ENCODE measurements at places on chromosomes 6 and 20. TPM values are rescaled to one million over a fixed set of nuclear protein-coding genes. Genes with fewer than 3 reads are reported as not detected.

The SIM1 gene
- 7.8 TPM for polyA plus RNA-seq

The MAPK14 gene
- 30.2 TPM for polyA plus RNA-seq

The SFTA2 gene
- not detected for polyA plus RNA-seq

The MEP1A gene
- polyA plus RNA-seq, result not detected

GRCh38 chr6:18536591-18537055 lies 149.5 kb downstream of the RNF144B start:
- no peak for DNase-seq

GRCh38 chr6:43933148-43933885 lies 163.3 kb downstream of the VEGFA start:
- no peak for DNase-seq

GRCh38 chr6:142929751-142930358 lies 15.1 kb downstream of the HIVEP2 start:
- DNase-seq, result no peak

- DNase-seq, result no peak
Observed at GRCh38 chr6:63705707-63706106, 70.1 kb downstream of the PHF3 start.

DNA sequence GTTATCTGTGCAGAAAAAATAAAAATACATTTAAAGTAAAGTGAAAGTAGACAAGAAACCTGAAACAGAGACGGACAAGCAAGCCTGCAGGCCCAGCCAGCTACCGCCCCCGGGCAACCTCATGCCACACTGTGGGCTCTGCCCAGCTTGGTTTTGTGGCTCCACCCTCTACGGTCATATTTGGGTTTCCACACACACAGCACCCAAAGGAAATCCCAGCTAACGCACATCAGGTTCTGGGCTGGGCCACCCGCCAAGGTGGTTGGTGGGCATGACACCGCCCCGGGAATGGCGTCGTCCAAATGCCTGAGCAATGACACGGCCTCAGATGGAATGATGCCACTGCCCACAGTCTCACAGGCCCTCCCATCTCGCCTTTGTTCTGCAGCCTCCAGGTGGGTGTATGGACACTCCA lies 22.9 kb downstream of the FAM110A start:
- no peak for DNase-seq

DNA sequence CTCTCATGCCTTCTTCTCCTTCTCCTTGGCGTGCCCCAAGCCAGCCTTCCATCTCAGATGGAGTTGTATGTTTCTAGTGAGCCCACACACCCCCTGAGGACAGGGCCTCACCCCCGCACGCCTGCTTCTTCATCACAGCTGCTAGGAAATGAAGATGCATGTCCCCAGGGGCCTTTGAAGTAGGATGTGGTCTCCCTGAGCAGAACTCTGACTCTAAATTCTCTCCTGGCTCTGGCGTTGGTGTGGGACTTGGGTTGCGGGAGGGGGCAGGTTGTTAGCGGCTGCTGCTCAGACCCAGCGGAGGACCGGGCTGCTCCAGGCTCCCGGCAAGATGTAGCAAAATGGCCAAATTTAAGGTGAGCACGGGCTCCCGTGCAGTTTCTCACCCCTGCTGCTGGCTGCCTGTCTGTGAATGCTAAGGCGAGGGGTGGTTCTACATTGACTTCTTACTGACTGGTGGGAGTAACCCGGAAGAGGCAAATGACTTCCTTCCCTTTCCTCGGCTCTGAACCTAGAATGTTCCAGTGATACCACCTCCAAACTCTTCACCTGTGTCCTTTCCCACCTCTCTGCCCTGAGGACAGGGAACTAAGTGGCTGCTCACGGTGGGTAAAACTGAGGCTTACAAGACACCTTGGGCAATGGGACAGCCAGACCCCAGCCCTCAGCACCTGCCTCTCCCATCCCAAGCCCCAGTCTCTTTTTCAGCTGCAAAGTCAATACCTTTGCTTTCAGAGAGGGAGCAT lies 8.8 kb downstream of the SYNJ2 start:
- DNase-seq, result no peak

DNA sequence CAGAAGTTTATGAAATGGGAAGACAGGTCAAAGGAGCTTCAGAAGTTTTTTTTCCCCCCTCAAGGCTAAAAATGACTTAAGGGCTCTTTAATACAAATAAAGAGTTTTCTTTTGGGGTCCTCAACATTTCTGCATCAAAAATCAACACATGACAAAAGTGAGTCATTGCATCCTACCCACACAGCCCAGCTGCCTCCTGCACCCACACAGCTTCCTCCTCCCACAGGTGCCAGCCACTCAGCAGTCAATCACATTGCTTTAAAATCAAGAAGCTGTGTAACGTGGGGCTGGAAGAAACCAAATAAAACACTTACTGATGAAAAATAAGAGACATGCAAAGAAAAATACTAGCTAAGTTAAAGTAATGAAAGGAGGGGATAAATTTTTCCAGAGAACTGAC lies 68.5 kb downstream of the MAP3K5 start:
- no peak for DNase-seq

DNA sequence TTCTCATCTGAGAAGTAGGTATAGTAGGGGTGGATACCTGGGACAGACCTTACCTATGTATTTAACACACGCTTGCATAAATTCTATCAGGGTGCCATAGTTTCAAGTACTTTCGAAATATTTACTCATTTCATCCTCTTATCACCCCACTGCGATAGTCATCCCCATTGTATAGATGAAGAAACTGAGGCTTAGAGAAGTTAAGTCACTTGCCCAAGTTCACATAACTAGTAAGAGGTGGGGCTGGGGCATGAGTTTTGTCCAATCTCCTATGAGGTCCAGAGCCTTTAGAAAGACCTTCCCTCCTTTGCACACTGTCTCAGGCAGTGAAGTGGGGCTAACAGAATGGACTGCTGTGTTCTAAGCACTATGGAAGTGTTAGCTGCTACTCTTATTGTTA lies 6.2 kb downstream of the TULP1 start:
- DNase-seq, result no peak

DNA sequence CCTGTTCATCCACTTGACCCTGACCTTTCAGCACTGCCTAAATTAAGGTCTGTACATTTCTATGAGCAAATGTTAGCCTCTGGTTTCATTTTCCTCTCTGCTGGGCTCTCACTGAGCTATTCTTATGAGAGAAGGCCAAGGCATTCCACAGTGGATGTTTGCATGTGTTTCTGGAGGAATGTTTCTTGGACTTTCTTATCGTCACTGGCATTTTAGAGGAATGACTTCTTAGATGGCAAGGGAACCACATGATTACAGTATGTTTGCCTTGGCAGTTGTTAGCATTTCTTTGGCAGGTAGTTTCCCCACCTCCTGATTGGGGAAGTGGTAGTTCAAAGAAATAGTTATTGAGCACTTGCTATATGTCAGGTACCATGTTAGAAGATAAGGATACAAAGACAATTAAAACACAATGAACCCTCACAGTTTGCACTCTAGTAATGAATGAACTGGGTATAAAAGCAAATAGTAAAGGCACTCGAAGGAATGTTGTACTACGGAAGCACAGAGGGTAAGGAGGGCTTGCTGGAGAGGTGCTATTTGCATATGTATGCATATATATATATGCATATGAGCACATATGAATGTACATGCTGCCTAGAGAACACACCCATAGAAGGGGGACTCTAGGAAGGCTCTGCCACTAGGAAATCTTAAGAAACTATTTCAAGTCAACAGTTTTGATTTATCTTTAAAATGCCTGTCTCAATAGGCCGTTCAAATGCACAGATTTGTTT lies 307.4 kb downstream of the EYA4 start:
- DNase-seq, result no peak

All from hindlimb muscle (tissue), 1 donor.